ENCODE measurements at places on chromosomes 6 and 20. TPM values are rescaled to one million over a fixed set of nuclear protein-coding genes. Genes with fewer than 3 reads are reported as not detected.

Gene VGLL2
- 0.25 TPM for polyA plus RNA-seq

Gene HLA-DOB
- 0.94 TPM for polyA plus RNA-seq

Gene TNNC2
- 10.9 TPM for polyA plus RNA-seq

Gene BANF2
- not detected for polyA plus RNA-seq

Gene PKIB
- 30.3 TPM for polyA plus RNA-seq

Gene TCF15
- polyA plus RNA-seq: 0.64 TPM

Gene APCDD1L
- 0.09 TPM for polyA plus RNA-seq

Gene NRN1
- 4.0 TPM for polyA plus RNA-seq

Gene GRM1
- 0.04 TPM for polyA plus RNA-seq

Gene C6orf141
- 24.1 TPM for polyA plus RNA-seq

Gene GGTLC1
- polyA plus RNA-seq: 0.16 TPM

Gene CRISP3
- polyA plus RNA-seq: 0.06 TPM

Gene TP53TG5
- 0.78 TPM for polyA plus RNA-seq

Gene BPI
- polyA plus RNA-seq: 0.21 TPM

Gene R3HDML
- polyA plus RNA-seq: 0.04 TPM

Gene TULP4
- 25.8 TPM for polyA plus RNA-seq

Gene PXMP4
- 10.2 TPM for polyA plus RNA-seq

Gene LY86
- polyA plus RNA-seq: 3.5 TPM

Gene ANGPT4
- polyA plus RNA-seq: 0.03 TPM

Gene ADGRF5
- 8.3 TPM for polyA plus RNA-seq

Gene DEFB132
- polyA plus RNA-seq: not detected

Gene STMND1
- polyA plus RNA-seq: 0.61 TPM

Gene MAS1L
- polyA plus RNA-seq: not detected

Gene BPIFB4
- 0.12 TPM for polyA plus RNA-seq

Gene CYP21A2
- 1.5 TPM for polyA plus RNA-seq

Gene CRIP3
- 8.4 TPM for polyA plus RNA-seq

Gene GOPC
- 39.5 TPM for polyA plus RNA-seq

Gene CTNNBL1
- polyA plus RNA-seq: 40.1 TPM

Gene SOX4
- 32.0 TPM for polyA plus RNA-seq

Gene FKBP1C
- 1.2 TPM for polyA plus RNA-seq

Gene GMDS
- 58.9 TPM for polyA plus RNA-seq

Gene DDO
- polyA plus RNA-seq: 5.2 TPM

Gene SRMS
- polyA plus RNA-seq: 0.16 TPM

Gene KIF25
- 0.82 TPM for polyA plus RNA-seq

Gene HSPA1L
- 2.8 TPM for polyA plus RNA-seq

Gene RIPOR2
- polyA plus RNA-seq: 2.1 TPM

Gene RSPH4A
- polyA plus RNA-seq: 0.70 TPM

Gene ZKSCAN3
- polyA plus RNA-seq: 5.4 TPM

Gene POLH
- polyA plus RNA-seq: 9.2 TPM

Gene SERPINB6
- polyA plus RNA-seq: 279 TPM

Gene DSP
- polyA plus RNA-seq: 153 TPM

Gene ME1
- polyA plus RNA-seq: 11.9 TPM

Data from large intestine (tissue), 12 donors.